ENCODE measurements at places on chromosomes 3 and 15. TPM values are rescaled to one million over a fixed set of nuclear protein-coding genes. Genes with fewer than 3 reads are reported as not detected.
A peak's percentile ranks its signal among the peaks of the same experiment; 100 is the strongest.

The ALPK3 gene
- total RNA-seq: 12.5 TPM

The TRIM59 gene
- 0.31 TPM for total RNA-seq

The THRB gene
- 16.5 TPM for total RNA-seq

The CTXN2 gene
- total RNA-seq: not detected

The DTWD1 gene
- total RNA-seq: 8.4 TPM

The CORO2B gene
- 0.58 TPM for total RNA-seq

The CRYGS gene
- total RNA-seq: 2.0 TPM

The DUOX2 gene
- 0.93 TPM for total RNA-seq

The MEIS2 gene
- 8.7 TPM for total RNA-seq

DNA sequence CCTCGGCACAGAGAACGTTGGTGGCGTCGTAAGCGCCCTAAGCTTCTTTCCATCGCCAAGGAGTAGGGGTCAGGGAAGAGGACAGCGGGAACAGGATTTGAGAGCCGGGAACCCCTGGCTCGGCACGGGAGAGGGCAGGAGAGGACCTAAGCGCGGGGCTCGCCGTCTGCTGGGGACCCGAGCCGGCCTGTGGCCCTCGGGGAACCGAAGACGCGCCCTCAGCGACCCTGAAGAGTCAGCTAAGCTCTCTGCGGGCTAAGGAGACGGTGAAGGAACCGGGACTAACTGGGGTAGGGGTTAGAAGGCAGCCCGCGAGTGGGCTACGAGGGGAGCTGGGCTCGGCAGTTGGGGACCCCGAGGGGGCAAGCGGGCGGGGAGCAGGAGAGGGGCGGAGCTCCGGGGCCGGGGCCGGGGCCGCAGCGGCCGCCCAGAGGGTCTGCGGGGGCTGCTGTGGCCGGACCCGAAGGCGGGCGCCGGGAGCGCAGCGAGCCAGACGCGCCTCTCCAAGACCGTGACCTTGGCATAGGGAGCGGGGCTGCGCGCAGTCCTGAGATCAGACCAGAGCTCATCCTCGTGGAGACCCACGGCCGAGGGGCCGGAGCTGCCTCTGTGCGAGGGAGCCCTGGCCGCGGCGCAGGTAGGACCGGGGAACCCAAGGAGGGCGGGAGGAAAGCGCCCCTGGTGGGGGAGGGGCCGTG is 574 bp downstream of the CASR start:
- no peak for DNase-seq

DNA sequence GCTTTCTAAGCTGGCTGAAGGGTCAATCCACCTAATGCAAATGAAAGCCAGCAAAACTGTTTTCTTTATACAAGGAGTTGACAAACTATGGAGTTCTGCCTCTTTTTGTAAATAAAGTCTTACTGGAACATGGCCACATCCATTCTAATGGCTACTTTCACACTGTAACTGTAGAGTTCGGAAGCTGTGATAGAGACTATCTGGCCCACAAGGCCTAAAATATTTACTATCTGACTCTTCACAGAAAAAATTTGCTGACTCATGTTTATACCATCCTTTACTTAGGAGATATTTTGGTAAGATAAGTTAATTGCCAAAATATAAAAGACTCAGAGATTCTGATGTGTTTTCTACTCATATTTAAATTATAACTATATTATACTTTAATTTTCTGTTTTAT is 93.7 kb upstream of the GK5 start:
- DNase-seq: no peak

GRCh38 chr3:143170676-143171075 is 51.1 kb downstream of the CHST2 start:
- no peak for DNase-seq

DNA sequence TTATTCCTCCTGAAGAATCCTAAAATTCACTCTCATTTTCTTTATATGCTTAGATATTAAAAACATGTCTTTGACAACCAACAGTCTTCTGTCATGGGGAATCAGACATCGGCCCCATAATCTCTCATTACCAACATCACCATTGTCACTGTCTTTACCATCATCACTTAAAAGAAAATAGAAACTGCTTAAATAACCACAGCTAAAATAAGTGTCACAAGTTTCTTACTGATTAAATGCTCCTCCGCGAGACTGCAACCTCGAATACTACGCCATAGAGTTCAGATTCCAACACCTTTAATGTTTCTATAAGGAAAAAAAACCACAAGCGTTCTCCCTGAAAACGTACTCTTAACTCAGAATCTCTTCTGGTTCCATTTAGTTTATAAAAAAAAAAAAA is 977.5 kb upstream of the CFAP20DC start:
- no peak for DNase-seq

DNA sequence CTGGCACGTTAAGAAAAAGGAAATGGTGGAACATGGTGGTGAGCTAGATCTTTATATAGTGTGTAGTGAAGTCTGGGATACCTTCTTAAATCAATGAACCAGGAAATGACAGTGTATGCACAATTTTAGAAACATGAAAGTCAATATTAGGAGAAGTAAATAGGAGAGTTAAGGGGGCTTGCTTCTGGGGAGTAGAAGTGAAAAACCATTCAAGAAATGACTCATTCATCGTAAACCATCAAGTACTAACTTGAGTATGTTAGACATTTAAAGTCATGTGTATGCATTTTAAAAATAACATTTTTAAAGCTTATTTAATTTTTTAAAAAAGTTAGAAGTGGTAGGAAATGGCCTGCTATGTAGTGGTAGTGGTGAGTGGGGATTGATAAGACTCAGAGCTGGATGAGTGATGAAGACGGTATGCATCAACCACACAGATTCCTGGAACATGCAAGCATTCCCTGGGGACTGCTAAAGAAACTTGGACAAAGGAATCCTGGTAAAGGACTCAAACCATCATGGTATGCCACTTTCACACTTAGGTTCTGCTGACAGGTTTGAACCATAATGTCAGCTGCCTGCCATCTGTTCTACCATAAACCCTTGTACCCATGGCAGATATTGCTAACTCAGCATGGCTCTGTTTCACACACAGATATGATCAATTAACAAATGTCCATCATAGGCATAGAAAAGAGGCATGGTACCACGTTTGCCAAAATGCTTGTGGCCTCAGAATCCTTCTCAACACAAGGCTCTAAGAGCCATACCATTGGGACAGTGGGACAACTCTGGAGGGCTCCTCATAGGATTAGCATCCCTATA is 28.9 kb upstream of the MITF start:
- no peak for DNase-seq

GRCh38 chr15:22903961-22904534 is 65.6 kb downstream of the NIPA2 start:
- DNase-seq: no peak

DNA sequence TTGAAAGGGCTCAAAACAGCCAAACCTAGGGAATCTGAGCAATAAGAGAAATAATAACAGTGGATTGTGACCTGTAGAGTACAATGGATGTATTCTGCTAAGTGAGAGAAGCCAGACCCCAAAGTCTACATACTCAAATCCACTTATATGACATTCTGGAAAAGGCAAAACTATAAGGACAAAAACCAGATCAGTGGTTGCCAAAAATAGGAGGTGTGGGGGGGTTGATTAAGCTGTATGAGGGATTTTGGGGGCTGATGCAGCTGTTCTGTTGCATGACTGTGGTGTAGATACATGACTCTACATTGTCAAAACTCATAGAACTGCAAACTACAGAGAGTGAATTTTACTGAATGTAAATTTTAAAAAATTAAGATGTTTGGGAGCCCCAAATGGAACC is 20.1 kb upstream of the CGNL1 start:
- no peak for DNase-seq

DNA sequence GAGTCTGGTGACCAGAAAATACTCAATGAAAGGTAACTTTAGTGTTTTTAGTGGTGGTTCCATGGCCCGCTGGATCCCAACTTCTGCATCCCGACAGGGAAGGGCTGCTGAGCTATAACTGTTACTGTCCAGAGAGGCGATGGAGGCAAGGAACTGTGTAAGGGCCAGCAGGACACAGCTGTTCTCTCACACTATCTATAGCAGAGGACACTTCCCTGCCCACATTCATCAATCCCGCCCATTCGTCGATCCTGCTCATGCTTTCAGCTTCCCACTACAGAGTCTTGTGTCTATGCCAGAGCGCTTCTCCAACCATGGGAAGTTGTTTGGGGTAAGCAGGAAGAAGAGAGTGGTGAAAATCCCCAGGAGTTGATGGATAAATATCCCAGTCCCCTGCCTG is 8.4 kb downstream of the COLQ start:
- DNase-seq: no peak

- DNase-seq: no peak
These were observed 6.8 kb upstream of the CHST14 start for GRCh38 chr15:40463886-40464545.

GRCh38 chr3:26535151-26535550 is 87.4 kb upstream of the LRRC3B start:
- DNase-seq: no peak

GRCh38 chr3:129161860-129162271 is 1.0 kb upstream of the ISY1 start:
- DNase-seq: no peak

DNA sequence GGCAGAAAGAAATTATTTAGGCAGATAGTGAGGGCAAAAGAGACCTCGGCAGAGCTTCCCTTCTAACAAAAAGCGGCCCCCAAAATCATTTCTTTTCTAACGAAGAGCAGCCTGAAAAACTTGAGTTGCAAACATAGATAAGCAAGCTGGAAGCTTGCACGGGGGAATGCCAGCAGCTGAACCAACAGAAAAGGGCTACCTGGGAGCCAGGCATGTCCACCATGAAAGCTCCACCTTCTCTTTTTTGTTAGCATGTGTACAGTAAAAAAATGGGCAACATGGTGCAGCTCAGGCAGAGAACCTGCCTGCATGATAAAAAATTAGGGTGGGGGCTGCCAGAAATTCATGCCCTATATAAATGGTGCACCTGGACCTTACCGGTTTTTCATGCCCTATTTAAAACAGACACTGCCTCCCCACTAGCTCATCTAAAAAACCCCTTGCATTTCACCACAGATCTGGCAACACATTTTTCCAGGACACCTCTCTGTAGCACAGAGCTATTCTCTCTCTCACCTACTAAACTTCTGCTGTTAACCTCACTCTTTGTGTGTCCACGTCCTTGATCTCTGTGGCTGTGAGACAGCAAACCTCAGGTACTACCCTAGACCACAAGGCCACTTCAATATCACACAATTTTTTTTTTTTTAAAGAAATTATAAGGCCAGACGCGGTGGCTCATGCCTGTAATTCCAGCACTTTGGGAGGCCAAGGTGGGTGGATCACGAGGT is 18.7 kb downstream of the SLC33A1 start:
- no peak for DNase-seq

GRCh38 chr15:57302640-57303257 is 73.6 kb upstream of the CGNL1 start:
- no peak for DNase-seq

GRCh38 chr15:34726406-34727100 is 28.2 kb downstream of the GJD2 start:
- DNase-seq: no peak

DNA sequence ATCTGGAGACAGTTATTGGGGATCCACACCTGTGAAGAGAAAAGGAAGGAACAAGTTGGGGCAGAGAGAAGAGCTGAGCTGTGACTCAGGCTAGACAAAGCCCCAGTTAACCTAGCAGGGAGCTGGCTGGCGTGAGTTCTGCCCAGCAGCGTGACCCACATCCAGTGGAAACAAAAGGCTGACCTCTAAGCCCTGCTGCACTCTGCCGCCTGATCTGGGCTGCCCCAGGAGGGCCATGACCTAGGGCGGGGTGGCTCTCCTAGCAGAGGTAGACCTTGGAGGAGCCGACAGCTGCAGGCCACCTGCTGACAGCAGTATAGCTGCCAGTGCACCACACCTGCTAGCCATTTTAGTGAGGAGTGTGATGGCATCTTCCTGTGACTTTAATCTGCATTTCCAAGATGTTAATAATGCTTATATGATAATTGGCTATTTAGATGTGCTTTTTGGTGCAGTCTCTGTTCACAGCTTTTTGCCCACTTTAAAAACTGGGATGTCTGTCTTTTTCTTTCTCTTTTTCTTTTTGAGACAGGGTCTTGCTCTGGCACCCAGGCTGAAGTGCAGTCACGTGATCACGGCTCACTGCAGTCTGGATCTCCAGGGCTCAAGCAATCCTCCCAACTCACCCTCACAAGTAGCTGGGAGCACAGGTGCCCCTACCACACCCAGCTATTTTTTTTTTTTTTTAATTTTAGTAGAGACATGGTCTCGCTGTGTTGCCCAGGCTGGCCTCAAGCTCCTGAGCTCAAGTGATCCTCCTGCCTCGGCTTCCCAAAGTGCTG is 78.1 kb downstream of the LSM3 start:
- no peak for DNase-seq

DNA sequence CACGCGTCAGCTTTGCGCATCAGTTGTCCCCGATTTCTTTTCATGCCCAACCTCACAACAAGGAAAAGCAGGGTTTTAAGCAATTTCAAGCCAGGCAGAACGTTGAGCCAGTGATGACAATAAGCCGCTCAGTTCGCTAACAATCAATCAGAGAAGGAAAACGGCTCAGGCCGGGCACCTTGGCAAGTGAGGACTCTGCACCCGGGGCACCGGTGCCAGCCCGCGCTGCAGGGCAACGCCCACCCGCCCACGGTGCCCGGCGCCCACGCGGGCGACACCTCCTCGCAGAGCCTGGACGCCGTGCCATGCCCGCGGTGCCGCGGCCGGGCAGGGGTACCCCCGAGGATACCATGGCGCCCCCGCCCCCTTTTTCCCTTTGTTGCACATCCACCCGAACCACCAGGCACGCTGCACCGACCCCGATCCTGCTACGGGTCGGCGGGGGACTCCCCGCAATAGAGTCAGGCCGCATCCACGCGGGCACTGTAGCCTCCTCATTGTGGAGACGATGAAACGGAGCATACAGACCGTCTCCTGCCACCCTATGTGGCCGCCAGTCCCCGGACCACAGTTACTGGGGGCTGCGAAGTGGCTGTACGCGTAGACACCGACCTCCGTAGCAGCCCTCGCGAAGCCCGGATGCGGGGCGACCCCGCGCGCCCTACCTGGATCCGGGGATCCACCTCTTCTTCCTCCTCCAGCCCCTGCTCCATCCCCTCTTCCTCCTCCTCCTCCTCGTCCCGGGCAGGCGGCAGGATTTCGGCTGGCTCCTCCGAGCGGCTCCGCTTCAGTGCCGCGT is 581 bp downstream of the SH3BP5 start:
- DNase-seq: peak; percentile 73

GRCh38 chr3:124767264-124767663 is 37.0 kb downstream of the UMPS start:
- no peak for DNase-seq

GRCh38 chr3:15815696-15816095 is 17.9 kb upstream of the ANKRD28 start:
- no peak for DNase-seq
